NCI-H446 (cell line): ENCODE measurements at places on chromosomes 7 and 10.

DNA sequence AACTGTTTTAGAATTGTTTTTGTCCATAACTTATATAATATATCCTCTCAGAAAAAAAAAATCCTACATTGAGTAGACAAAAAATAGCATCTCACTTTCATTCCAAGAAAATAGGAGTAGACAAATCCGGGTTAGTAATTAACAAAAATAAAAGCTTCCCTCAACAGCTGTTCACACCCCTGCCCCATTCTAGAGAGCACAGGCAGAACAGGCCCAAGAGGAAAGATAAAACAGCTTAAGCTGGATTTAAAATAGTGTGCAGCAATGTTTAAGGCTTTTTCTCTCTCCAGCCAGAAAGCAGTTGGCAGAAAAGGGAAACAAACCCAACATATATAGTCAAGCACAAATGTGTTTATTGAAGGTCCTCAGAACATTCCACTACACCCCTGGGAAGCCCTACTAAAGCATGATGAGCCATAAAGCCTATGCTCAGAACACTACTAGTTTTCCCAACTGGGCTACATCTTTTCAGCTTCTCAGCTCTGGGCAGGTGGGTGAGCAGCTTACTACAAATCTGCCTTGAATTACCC lies 189.9 kb downstream of the MTERF1 start:
- DNase-seq: no peak

GRCh38 chr10:132570771-132571649 lies 33.4 kb downstream of the INPP5A start:
- no peak for DNase-seq

DNA sequence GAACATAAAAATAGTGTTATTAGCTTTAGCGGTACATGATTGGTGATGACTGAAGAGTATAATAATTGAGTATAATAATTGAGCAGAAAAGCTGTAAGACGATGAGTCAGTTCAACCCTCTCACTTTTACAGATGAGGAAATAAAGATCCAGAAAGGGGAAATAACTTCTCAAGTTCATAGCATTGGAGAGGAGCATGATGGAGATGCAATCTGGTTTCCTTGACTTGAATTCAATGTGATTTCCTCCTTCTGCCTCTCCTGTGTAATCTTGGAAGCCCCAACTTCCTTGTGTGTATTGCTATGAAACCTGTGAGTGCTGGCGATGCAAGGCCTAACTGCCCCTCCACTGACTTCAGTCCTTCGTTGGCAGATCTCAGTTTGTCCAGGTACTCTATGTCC lies 265.1 kb downstream of the LRMDA start:
- DNase-seq: no peak

- DNase-seq: no peak
These were observed 27.3 kb upstream of the KNDC1 start for GRCh38 chr10:133132473-133133291.
